ENCODE measurements at places on chromosomes 5 and 9. TPM values are rescaled to one million over a fixed set of nuclear protein-coding genes. Genes with fewer than 3 reads are reported as not detected.

DNA sequence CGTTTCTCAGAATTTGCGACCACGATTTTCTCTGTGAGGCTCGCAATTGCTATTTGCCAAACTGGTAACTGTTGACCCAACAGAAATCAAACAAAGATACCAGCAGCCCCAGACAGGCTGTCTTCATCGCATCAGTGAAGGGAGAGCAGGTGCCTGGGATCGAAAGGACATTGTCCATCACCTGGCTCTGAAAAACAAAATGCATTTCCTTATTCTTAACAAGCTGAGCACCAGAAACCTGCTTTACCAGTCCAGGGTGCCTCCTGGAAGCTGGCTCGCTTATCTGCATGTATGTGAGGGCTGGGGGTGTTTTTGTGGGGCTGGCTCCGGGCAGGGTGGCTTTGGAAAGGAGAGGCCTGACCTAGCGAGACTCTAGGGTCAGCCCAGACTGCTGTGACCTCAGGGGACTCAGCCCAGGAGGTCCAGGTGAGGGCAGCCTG lies 24.7 kb downstream of the WWC1 start:
- no peak for DNase-seq

DNA sequence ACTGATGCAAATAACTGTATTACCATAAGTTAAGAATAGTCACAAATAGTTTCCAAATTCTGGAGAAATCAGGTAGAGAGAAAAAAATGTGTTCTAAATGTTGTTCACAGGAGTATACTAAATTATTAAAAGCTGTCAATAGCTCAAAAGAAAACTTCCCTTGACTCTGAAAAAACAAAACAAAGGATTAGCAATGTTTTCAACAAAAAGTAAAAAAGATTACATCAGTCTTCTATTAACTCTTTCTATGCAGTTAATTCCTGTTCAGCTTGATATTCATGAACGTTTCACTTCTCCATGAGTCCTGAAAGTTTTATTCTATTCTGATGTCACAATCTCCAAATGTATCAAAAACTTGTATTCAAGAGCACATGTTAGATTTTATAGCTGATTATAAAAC lies 9.5 kb upstream of the CLTB start:
- DNase-seq: no peak

DNA sequence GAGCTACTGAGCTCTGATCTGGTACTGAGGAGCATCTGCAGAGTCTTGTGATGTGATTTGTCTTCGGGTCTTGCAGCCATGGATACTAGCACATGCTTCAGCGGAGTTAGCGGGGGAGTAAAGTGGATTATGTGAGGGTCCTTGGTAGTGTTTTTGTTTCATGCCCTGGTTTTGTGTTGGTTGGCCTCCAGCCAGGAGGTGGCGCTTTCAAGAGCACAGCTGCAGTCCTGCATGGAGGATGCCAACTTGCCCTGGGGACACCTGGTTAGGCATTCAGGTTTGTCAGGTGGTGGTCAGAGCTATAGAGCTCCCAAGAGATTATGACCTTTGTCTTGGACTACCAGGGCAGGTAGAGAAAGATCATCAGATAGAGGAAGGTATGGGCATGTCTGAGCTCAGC lies 185.8 kb upstream of the CDH6 start:
- no peak for DNase-seq

GRCh38 chr9:38747067-38747466 lies 27.1 kb upstream of the FAM240B start:
- no peak for DNase-seq

DNA sequence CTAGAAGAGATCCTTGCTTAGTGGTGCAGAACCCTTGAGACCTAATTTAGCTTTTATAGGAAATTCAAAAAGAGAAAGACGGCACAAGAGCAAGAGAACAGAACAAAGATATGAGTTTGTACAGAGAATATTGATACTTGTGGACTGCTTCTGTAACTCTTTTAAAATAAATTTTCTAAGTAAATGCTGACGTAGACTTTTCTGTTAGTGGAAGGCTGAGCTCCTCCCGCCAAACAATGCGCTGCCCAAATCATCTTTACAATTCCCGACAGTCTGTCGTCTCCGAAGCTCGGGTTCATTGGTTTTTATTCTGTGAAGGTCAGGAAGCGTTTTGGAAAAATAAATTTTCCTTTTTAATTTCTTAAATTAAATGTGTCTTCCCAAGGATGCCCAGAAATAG lies 22.3 kb downstream of the RORB start:
- no peak for DNase-seq

DNA sequence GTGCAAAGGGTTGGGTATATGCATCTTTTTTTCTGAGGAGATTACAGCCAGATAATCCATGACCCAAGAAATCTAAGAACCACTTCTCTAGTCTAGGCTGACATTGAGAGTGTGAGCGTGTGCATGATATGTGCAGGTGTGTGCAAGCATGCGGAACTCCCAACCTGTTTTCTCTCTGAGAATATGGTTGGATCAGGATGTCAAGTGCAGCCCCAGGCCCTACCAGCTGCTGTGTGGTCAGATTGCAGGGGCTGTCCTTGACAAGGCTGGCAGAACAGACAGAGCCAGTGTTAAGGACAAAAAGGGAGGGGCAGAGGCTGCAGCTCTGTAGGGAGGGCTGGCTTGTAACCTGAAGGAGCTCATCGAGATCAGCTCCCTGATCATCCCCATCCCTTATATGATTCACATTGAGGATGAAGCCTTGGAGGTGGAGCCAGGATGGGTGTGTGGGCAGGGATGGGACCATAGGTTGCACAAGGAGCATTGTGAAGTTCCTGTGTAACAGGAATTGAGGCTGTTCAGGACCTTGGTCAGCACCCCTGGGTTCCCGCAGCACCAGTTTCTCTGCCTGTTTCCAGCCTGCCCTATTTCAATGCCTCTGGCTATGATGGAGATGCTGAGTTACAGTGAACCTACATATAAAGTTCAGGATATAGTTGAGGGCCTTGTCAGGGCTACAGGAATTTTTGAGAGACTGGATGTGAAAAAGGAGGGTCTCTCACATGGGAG lies 52.6 kb upstream of the ARAP3 start:
- no peak for DNase-seq

GRCh38 chr5:84301535-84301934 lies 83.1 kb downstream of the EDIL3 start:
- DNase-seq: no peak

- no peak for DNase-seq
Measured at GRCh38 chr9:78397454-78397853, 100.5 kb downstream of the PSAT1 start.

DNA sequence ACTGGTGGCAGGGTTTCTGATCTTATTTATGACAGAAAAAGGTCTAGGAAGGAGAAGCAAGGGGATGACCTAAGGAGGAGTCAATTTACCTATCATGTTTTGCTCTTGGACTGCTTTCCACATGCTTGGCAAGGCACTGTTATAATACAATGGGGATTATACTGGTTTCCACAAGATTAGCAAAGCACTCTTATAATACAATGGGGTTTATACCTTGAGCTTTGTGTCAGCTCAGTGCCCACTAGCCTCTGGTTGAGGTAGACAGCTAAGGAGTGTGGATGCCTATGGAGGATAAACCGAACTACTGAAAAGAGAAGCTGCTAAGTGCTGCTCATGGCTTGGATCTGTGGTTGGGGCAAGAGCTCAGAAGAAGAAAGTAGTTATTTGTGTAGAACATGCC lies 68.7 kb downstream of the MRPS27 start:
- no peak for DNase-seq

GRCh38 chr9:69801989-69802388 lies 18.6 kb upstream of the CFAP95 start:
- DNase-seq: no peak

DNA sequence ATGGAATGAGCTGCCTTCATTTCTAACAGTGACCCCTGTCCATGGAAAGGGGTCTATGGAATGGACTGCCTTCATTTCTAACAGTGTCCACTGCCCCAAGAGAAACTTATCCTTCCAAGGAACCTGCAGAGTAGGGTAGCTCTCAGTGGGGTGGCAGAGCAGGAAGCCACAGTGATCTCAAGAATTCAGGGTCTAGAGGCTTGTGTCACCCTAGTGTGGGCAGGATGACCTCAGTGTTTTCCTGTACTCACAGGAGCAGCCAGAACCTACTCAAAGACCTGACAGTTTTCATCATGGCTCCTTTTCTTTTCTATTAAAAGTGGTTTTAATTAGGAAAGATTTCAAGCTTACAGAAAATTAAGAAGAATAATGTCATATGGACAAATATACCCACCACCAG lies 27.5 kb downstream of the SEC61B start:
- no peak for DNase-seq

DNA sequence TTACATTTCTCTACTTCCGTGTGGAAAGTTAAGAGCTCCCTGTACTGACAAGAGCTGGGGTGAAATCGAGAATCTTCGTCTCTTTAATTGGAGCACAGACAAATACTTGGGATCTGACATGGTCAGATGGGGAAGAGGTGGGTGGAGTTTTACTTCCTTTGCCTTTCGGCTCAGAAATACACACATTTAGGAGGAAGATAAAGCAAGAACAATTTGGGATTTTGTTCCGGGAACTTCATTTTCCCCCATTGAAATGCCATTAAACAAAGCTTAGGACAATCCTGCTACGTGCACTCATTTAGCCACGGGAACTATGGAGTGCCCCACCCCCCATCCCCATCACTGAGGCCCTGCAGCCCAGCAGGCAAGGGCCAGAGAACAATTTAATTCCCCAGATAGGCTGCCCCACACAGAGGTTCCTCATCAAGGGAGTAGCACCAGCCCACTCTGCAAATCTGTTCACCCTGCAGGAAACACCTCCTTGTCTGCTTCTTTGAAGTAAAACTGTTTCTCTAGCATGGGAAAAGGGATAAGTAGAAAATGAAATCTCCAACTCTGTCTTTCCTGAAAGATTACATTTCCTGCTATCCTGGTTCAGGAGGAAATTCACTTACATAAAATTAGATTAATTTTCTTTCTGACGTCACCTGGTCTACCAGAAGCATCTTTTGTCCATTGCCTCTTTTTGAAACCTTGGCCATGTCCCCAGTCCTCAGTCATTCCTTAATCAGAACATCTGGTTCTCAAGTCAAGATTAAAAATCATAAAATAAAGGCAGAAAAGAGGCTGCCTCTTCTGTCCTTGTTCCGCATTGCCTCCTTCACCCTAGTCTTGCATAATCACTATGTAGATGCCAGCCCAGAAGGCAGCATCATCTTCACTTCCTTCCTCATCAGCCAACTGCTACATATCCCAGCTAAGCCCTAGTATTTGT lies 206.4 kb downstream of the ENC1 start:
- DNase-seq: no peak

DNA sequence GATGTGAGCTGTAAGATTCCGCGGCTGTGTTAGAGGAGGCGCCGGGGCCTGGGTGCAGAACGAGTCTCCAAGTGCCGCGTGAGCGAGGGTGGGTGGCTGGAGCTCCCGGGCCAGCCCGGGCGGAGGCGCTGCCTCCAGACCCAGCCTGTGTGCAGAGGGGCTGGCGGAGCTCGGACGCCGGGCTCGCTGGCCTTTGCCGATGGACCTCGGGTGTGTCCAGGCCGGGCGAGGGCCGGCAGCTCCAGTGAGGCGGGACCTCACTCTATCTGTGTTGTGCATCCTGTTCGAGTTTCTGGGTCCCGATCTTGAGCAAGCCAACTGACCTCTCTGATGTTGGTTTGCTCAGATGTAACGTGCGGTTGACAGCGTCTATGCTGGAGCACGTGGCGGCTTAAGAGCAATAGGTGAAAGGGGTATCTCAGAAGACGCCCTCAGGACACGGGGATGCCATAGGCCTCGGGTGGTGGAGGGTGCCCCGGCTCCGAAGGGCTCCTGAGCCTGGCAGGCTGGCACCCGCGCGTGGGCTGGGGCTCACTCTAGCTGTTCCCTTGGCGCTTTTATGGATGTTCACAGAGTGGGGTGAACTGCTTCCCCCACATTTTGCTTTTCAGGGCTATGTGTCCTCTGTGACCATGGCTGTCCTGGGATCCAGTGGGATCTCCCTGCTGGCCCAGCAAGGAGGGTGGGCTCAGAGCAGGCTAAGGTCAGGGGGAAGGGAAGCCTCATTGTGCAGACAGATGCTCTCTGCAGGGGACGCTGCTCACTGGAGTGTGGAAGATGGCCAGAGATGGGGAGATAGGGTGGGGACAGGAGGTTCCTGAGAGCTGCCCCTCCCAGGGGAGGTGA lies 69.8 kb downstream of the MRPL36 start:
- no peak for DNase-seq

GRCh38 chr5:111472579-111472978 lies 39.8 kb downstream of the STARD4 start:
- no peak for DNase-seq

GRCh38 chr5:61245486-61245885 lies 83.2 kb upstream of the SMIM15 start:
- no peak for DNase-seq

- no peak for DNase-seq
Measured at GRCh38 chr9:95952471-95952870, 77.0 kb downstream of the ERCC6L2 start.

DNA sequence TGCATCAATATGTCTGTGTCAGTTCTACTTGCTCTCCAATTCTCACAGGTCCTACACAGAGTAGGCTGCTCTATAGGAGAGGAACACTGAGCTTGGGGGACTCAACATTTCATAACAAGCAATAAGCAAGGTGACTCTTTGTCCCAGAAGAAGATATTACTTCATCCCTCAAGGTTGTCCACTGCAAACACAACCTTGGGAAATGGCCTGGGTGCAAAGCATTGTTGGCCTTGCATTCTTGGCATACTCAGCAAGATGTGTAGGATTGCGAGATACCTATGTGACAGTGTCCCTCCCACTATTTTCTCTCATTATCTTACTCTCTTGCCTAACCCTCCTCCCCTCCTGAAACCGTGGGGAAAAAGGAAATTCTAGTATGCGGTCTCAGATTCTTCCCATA lies 169.8 kb upstream of the FREM1 start:
- DNase-seq: no peak

DNA sequence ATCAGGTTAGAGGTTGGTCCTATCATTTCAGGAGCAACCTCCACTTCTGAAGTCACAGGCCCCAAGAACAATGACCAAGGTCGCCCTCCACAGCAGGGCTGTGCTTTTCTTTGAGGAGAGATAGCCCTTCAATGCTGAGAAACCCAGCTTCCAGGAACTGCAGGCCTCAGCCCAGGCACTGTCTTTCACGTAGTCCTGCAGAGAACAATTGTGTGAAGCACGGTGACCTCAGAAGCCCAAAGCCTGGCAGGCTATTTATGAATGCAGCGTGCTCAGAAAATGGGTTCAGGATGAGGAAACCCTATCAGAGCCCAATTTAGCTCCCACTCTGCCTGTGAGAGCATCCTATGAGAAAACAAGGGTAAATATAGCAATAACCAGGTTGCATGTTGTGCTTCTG lies 388.3 kb downstream of the PLK2 start:
- DNase-seq: no peak

Gene TIMD4
- not detected for total RNA-seq

Gene SLC34A1
- not detected for total RNA-seq

Gene SAXO1
- not detected for total RNA-seq

Gene CATSPER3
- total RNA-seq: not detected

Gene SLC34A3
- total RNA-seq: 13.3 TPM

Gene UBE2QL1
- total RNA-seq: not detected

Gene PCDH1
- total RNA-seq: 169 TPM

Gene ENTREP1
- total RNA-seq: 4.5 TPM

Gene RC3H2
- 48.7 TPM for total RNA-seq

All from Peyer's patch (tissue), 4 donors.